ENCODE measurements at places on chromosomes 5 and 9.

DNA sequence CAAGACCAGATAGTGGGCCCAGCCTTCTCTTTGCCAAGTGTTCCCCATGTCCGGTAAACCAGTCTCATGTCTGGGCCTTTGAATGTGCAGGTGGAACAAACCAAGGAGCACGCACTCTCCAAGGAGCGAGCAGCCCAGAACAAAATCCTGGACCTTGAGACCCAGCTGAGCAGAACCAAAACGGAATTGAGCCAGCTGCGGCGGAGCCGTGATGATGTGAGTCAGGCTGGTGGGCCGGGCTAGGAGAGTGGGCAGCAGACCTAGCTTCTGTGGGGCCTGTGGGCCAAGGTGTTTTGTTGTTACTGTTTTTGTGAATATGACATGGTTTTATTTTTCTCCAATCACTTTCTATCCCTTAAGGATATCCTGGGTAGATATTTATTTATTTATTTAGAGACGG lies 5.6 kb upstream of the GLE1 start:
- no peak for DNase-seq

- DNase-seq = no peak
Measured at GRCh38 chr5:111074244-111074643, 2.7 kb downstream of the TSLP start.

DNA sequence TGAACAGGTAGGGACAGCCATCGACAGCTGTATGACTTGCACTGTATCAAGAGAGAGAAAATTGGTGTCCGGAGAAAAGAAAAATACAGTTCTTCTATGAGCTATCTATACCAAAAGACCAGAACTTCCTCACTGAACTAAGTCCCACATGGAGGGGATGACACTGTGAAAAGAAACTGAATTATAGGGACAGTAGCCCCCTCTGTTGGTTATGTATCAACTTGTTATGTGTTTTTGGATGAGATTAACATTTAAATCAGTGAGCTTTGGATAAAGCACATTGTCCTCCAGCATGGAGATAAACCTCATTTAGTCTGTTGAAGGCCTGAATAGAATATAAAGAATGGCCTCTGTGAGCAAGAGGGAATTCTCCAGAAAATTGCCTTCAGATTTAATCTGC lies 176.6 kb upstream of the SH3GL2 start:
- no peak for DNase-seq

DNA sequence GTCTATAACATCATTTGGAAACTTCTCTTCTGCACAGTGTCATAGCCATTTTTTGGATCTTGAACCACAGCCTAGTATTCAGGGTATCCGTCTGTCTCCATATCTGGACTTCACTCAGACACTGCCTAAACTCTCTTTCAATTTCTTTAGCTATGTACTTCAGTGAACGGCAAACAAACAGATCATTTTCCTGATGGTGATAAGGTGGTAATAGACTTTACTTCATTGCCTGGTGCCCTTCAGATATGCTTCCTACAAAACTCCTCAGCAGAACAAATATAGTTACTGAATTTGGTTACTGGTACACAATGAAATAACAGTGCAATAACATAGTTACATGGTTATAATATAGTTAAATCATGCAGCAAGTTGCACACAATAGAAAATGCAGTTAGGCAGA lies 348.2 kb downstream of the ZSWIM6 start:
- no peak for DNase-seq

DNA sequence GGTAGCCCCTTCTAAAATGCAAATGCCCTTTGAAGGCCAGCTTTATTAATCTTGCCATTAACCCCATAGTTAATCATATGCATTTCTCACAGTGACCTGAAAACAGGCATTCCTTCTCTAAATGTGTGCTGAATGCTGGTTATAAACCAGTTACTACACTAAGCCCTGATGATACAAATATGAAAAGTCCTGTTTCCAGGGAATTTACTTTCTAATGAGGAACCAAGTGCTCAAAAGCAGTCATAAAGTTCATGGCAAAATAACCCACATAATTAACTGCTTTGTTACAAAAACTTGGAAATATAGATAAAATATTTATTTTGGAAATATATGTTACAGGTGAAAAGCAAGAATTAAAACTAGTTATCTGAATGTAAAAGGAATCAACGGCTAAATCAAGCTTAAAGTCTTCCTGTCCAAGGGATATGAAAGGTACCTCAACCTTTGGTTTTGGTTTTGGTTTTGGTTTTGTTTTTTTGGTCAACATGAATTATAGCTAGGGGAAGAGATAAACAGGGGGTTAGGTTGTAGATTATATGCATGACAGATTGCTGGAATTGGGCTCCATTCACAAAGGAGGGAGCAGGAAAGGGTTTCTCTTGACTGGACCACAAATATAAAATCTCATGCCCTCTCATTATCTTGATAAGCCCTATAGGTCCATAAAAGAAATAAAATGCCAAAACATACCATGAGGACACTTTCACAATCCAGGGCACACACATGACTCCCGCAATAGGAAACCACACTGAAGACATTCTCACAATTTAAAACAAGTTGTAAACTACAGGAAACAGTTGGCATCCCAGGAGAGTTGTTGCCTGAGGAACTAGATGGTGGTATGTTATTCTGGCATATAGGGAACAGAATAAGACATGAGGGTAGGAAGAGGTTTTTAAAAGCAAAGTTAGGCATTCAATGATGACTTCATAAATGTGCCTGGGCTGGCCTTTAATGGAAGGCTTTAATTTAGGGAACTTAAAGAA lies 46.7 kb upstream of the MACIR start:
- no peak for DNase-seq

GRCh38 chr9:85702726-85703289 lies 38.9 kb downstream of the AGTPBP1 start:
- DNase-seq = no peak

DNA sequence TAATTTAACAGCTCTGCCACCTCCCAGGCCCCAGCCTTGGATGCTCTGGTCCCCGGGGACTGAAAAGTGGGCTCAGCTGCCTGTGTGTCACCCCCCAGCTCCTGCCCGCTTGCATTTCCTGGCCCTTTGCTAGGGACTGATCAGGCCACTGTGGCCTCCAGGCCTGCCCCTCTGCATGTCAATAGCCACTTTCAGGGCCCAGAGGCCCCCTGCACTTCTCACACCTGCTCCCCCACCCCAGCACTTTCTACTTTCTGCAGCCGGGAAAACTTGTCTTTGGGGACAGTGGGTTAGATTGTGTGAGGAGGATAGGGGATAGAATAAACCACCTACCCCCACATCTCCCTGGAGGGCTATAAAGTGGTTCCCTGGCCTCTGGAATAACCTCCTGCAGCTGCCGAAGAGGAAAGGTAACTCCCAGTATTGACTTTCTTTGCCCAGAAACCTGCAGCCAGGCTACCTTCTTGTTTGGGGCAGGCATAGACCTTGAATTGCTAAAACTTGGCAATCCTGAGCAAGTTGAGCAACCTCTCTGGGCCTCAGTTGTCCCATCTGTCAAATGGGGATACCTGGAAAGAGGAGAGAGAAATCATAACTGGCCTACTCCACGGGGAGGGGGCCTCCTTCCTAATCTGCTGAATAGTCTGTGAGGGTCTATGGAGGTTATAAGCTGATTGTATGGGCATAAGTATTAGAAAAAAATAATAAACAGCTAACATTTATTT lies 7.8 kb downstream of the AIF1L start:
- no peak for DNase-seq

DNA sequence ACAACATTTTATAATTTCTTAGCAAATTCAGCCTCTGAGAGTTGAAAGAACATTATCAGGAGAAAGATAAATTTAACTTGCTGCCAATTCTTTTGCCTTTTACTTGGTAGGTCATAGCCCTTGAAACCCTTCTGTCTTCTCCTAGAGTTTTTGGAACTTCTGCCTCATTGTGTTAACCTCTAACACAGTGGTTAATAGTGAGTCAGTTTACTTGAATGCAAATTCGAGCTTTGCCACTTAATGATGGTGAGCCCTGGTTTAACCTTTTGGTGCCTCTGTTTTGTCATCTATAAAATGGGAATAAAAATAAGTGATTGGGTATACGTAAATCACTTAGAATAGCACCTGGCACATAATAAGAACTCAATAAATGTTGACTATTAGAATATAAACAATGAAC lies 1.8 kb upstream of the INIP start:
- DNase-seq = no peak

DNA sequence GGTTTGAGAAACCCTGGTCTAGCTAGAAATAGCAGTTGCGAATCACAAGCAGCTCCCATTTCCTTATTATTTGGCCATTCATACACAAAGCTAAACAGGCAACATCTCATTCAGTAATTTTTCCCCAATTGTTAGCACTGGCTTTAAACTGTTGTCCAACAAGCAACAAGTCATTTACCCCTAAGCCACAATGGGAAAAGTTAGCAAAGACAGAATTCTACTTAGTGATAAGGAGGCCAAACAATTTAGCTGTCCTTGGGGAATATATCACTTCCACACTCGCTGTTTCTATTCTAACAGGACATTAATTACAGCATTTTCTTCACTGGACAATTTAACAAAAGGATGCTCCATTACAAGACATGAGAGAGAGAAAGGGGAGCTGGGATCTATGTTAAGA lies 2.8 kb downstream of the MYO10 start:
- no peak for DNase-seq

- DNase-seq = no peak
Measured at GRCh38 chr5:142831009-142831383, 60.8 kb downstream of the ARHGAP26 start.

DNA sequence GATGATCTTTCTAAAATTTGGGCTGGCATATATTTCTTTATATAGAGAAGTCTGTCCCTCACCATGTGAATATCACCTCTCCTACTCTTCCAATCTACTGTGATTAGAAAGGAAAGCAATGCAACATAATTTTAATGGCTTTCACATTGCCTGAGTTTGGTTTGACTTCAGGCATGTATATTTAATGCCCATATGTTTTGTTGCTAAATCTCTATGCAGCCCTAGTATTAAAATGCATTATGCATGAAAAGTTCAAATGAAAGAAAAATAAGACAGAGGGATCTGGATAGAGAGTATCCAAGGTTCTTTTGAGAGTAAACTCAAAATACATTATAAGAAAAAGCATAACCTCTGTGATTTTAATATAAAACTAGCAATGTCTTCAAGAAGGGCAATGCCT lies 518.3 kb downstream of the PRR16 start:
- no peak for DNase-seq

- DNase-seq = no peak
Measured at GRCh38 chr5:111133436-111133751, 41.2 kb downstream of the WDR36 start.

GRCh38 chr9:2677915-2678889 lies 39.1 kb upstream of the KCNV2 start:
- DNase-seq = no peak

- no peak for DNase-seq
Measured at GRCh38 chr9:76662476-76663281, 101.6 kb upstream of the PCA3 start.

DNA sequence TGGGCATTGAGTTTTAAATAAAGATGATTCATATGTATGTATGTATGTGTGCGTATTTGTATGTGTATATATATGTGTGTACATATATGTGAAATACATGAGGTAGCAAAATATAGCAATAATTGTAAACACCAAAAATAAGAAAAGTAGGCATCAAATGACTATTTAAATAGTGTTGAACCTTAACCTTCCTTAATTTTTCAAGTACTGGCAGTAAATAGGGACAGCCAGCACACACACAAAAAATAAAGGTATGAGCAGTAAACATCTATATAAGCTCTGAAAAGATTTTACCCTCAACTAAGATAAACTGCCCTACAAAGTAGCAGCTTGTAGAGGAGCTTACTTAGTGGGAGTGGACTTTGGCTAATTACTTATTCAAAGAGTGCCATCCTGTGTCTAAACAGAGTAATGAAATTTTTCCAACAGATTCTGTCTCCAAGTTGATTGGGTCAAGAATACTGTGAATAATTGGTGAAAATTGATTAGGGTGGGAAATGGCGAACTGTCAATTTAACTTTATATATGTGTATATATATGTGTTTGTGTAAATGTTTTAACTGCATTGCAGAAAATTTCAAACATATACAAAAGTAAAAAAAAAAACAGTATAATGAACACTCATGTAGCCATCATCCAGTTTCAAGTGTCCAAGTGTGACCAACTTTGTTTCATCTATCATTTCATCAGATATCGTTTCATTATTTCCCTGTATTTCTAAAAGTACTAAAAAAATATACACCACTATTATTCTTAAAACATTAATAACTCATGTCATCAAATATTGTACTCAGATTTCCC lies 2.0 kb upstream of the ADAMTS6 start:
- DNase-seq = no peak

DNA sequence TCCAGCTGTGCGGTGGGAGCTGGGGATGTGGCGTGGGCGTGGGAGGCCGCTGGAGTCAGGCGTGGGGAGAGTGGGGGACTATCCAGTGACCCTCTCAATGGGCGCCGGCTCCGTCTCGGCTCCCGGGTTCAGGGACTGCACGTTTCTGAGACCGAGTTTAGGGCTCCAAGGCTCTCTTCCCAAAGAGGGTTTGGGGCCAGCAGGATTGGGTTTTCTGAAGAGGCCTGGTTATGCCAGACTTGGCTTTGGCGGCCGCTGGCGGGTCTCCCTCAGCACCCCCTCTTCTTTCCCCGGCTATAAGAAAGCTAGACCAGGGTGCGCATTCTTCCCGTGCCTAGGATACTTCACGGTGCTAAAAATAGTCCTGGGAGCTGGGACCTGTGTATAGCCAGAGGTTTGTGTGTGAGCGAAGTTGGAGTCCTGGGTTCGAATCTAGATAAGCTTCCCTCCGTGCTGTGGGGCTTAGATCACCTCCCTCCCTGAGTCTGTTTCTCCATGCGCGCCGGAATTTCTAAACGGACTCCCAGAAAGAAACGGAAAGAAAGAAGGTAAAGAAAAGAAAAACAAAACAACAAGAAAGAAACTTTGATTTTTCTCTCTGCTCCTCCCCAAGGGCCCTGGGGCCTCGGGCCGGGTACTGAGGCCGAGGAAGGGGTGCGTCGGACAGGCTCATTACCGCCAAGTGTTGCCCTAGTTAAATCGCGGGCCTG lies 5.0 kb downstream of the HAND1 start:
- no peak for DNase-seq

DNA sequence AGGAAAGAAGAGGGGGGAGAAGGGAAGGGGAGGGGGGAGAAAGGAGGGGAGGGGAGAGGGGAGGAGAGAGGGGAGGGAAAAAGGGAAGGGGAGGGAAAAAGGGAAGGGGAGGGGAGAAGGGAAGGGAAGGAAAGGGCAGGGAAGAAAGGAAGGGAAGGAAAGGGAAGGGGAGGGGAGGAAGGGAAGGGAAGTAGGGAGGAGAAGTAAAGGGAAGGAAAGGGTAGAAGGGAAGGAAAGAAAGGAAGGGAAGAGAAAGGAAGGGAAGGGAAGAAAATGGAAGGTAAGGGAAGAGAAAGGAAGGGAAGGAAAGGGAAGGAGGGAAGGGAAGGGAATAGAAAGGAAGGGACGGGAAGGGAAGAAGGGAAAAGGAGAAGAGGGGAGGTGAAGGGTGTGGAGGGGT lies 248.2 kb downstream of the EBF1 start:
- DNase-seq = no peak

- no peak for DNase-seq
Measured at GRCh38 chr5:37088009-37088408, 161.2 kb downstream of the CPLANE1 start.

- no peak for DNase-seq
Measured at GRCh38 chr5:44875661-44876605, 67.2 kb downstream of the MRPS30 start.

- no peak for DNase-seq
Measured at GRCh38 chr9:113481176-113481787, 17.8 kb downstream of the RGS3 start.

Measured in stimulated activated CD4-positive, alpha-beta T cell treated with anti-CD3 and anti-CD28 coated beads, TNF-alpha, amount 100 ng/mL, for 4 hours (primary cell).